ENCODE measurements at places on chromosomes 16 and 17. TPM values are rescaled to one million over a fixed set of nuclear protein-coding genes. Genes with fewer than 3 reads are reported as not detected.

Gene SPN
- 0.15 TPM for total RNA-seq

Gene PRR15L
- 0.70 TPM for total RNA-seq

Gene ABCA8
- not detected for total RNA-seq

Gene MT1F
- total RNA-seq: 6.8 TPM

Gene TMEM100
- total RNA-seq: 0.78 TPM

Gene SEZ6L2
- 44.0 TPM for total RNA-seq

Gene CTRB1
- not detected for total RNA-seq

Gene RGS9
- 10.8 TPM for total RNA-seq

Gene MYBBP1A
- 23.2 TPM for total RNA-seq

Gene NPIPB13
- total RNA-seq: 22.1 TPM

Gene KRT20
- total RNA-seq: not detected

Gene SLFN13
- 19.1 TPM for total RNA-seq

Gene MYH3
- 2.0 TPM for total RNA-seq

Gene C17orf113
- 2.9 TPM for total RNA-seq

Gene CACNG3
- total RNA-seq: not detected

Gene ADAD2
- total RNA-seq: not detected

Gene TNFRSF13B
- 3.3 TPM for total RNA-seq

Gene CCL8
- not detected for total RNA-seq

Gene TPSB2
- total RNA-seq: not detected

Gene SLC16A6
- total RNA-seq: 1.5 TPM

Gene TMIGD1
- not detected for total RNA-seq

Measured in endodermal cell (in vitro differentiated cells).